ENCODE measurements at places on chromosomes 12 and 14.

GRCh38 chr12:58639318-58639934 is 280.9 kb downstream of the LRIG3 start:
- DNase-seq, result no peak

DNA sequence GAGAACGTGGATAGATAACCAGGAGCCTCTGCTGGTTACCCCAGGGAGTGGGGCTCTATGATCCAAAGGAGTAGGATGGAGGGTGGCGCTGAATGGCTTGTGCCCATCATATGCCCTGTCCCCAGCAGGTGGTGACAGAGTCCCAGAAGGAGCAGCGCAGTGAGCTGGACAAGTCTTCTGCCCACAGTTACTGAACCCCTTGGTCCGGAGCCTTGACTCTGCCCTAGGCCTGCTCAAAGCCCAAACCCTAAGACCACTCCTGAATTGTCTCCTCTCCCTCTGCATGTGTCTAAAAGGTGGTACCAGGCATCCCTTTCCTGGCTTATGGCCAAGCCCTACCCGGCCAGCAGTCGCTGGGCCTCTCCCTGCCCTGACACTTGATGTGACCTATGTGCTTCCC is 3.2 kb downstream of the PRPH start:
- DNase-seq, result no peak

DNA sequence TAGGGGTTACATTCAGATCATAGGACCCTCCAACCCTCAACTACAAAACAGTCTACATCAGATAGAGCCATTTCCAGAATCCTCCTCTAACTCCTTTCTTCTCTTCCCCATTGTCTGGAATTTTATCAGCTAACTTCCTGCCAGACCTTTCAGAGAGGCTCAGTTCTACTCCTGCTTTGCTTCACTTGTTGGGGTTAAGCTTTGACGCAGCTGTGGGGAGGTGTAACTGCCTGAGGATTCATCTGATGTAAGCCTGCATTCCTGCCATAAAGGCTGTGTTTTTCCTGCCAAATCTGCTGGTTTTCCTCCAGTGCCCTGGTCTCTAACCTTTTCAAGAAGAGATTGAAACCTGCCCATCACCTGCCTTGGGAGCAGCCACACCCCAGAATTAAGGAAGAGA is 16.9 kb downstream of the DHRS2 start:
- no peak for DNase-seq

- peak; percentile 23 for DNase-seq
Observed at GRCh38 chr12:31323391-31324115, 2.4 kb downstream of the SINHCAF start.

DNA sequence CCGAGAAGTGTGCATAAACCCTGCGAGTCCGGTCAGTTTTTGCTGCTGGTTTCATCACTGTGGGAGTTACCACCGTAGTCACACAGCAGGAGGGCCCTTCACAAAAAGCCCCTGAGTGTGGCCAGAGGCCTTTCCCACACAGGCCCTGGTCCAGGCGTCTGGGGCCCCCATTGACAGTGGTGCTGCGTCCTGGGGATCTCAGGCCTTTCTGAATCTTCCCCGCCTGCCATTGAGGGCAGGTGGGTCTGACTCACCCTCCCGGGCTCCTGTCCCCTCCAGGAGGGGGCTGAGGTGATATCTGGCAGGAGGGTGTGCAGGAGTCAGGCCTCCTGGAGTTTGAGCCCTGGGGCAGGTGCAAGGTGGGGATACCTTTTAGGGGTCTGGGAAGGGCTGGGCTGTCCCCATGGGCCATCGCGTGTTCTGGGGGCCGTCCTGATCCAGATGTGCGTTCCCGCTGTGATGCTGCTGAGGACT is 358.5 kb downstream of the TMEM121 start:
- DNase-seq, result no peak

- no peak for DNase-seq
Observed at GRCh38 chr14:105153331-105153731, 15.2 kb downstream of the JAG2 start.

GRCh38 chr14:34713681-34714319 is 593 bp downstream of the CFL2 start:
- no peak for DNase-seq

GRCh38 chr12:17652436-17652835 is 437.6 kb downstream of the RERGL start:
- DNase-seq, result no peak

DNA sequence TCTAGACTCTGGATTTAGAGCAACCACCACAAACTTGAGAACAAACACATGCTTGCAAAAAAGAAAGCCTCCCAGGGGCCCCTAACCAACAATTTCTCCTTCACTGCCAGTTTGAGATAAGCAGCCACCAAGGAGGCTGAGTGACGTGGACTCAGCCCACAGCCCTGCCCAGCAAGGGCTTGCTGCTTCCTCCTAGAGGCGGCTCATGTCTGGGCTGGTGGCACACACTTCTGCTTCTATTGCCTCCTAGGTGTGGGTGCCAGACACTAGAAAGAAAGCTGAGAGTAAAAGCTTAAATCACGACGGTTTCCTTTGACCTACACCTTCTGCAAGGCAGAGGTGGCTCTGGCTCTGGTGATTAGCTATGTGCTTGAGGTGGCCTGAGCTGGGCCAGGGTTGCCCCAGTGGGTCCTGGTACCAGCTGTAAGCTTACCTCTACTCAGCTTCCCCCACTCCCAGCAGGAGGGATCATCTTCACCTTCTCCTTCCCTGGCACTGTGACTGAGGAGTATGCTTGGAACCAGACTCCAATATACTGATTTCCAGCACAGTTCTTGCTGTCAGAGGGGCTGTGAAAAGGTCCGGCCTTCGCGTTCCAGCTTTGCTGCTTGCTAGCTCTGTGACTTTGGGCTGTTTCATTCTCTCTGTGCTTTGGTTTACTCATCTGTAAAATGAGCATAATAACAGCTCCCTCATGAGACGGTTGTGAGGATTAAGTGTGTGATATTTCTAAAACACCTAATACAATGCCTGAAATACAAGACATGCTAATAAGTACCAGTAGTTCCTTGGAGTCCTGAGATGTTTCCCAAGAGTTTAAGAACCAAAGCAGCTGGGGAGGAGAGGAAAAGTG is 89.7 kb upstream of the PARP11 start:
- peak; percentile 20 for DNase-seq

GRCh38 chr12:100185361-100185894 is 15.2 kb upstream of the ACTR6 start:
- no peak for DNase-seq

DNA sequence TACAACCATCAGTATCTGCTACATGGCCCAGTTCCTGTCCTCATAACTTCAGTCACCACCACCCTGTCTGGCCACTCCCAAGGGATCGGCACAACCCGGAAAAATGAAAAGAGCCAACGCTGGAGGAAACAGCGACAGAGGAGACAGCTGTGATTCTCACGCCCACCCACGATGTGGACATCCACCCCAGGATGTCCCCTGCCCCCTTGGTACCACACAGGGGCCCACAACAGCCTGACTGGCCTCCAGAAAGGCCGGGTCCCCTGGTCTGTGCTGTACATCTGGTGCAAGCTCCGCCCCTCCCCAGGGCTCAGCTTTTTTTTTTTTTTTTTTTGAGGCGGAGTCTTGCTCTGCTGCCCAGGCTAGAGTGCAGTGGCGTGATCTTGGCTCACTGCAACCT is 12.5 kb downstream of the RPS6KL1 start:
- DNase-seq, result no peak

- DNase-seq, result no peak
Observed at GRCh38 chr14:88955455-88955854, 131.0 kb downstream of the TTC8 start.

DNA sequence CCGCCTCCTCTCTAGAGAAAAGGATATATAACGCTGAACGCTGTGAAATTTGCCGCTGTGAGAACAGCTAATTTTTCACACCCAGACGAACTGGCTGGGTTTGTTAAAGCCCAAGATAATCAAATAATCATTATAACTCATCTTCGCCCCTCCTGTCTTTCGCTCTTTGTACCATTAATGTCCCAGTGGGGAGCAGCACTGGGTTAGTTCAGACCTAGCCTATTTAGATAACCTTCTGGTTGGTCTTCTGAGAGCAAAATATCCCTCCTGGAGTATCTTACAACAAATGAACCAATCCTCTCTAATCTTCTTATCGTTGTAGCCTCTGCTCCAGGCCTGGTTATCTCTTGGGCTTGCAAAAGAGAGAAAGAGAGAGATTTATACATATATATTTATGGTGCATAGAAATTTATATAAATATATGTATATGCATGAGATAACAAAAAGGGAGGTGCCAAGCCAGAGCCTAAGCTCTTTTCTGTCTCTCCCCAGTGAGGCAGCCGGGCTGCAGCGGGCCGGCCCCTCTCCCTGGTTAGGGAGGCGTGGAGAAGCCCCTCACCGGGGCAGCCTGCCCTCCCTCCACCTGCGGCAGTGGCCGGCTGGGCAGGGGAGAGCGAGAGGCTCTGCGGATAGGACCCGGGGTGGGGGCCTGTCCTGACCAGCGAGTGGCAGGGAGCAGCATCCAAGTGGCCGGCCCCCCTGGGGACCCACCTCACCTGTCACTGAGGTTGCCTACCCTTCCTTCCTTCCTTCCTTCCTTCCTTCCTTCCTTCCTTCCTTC is 202.0 kb upstream of the LHX5 start:
- no peak for DNase-seq

GRCh38 chr14:38710196-38710595 is 392.8 kb downstream of the SEC23A start:
- DNase-seq, result no peak

GRCh38 chr14:94963051-94963450 is 193.1 kb upstream of the GSC start:
- no peak for DNase-seq

GRCh38 chr12:64567570-64567969 is 42.7 kb upstream of the RASSF3 start:
- DNase-seq, result no peak
